Hematopoietic multipotent progenitor cell treated with erythropoietin and hydrocortisone succinate and interleukin-3 and kit ligand, for 15 days (in vitro differentiated cells): ENCODE measurements at places on chromosomes 12 and 14.

GRCh38 chr12:114194956-114195355 lies 211.0 kb downstream of the TBX5 start:
- DNase-seq: no peak

DNA sequence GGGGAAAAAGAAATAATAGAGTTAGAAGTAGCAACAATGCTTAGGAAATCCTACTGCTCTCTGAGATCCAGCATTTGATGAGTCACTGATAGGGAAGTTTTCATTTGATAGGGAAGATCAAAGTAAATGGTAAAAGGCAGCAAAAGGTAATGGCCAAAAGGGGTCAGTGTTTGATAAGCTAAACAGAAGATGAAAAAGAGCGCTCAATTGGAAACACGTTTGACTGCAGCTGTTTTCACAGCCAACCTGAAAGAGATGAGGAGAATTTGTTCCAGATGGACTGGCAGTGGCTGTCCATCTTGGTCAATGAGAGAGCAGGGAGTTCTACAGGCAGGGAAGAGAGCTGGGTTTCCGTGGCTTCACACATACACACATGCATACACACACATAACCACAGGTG lies 264.2 kb downstream of the TMEM132C start:
- no peak for DNase-seq

- DNase-seq: no peak
Measured at GRCh38 chr12:22313286-22313962, 21.1 kb downstream of the ST8SIA1 start.

DNA sequence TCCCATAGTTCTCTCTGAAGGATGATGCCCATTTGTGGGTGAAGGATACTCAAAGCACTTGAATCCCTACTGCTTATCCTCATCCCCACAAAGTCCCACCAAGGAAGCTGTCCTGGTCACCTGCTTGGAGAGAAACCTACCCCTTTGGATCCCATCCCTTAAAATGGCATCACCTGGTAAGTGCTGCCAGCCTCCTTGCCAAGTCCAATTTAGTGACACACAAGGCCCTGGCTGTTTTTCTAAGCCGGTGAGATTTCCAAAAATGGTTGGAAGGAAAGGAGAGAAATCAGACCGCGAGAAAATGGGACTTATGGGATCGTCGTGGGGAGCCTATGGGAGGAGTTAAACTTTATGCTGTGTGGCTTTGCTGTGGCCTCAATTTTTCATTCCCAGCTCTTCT lies 358.2 kb downstream of the FUT8 start:
- no peak for DNase-seq

- no peak for DNase-seq
Measured at GRCh38 chr12:4108803-4109345, 164.7 kb upstream of the CCND2 start.

GRCh38 chr12:113896194-113896593 lies 69.9 kb downstream of the RBM19 start:
- no peak for DNase-seq

DNA sequence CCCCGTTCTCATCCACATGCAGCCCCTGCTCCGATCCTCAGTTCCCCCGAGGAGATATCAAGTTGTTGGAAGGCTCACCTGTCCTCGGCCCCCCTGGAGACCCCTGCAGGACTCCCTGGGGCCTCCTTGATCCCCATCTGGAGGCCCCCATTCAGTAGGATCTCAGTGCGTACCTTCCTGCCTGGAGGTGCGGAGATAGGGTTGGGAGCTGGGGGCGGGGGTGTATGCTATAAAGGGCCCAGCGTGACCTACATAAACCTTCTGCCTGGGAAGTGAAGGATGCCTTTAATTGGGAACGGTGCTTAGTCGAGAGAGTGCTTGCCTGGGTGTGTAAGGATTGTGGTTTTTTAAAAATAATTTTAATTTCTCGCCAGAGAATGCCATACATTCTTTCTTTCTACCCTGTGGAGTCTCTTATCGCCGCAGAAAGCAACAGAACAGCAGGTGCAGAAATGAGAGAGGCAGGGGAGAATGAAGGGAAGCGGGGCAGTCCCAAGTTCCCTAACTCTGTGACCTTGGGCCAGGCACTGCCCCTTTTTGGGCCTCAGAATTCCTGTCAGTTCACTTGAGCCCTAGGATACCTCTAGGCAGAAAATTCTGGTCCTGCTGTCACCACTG lies 153.7 kb downstream of the TSPAN9 start:
- no peak for DNase-seq

- DNase-seq: no peak
Measured at GRCh38 chr12:131281016-131281415, 327.3 kb downstream of the ADGRD1 start.

- no peak for DNase-seq
Measured at GRCh38 chr12:51190820-51191219, 17.9 kb upstream of the TFCP2 start.

GRCh38 chr14:44112774-44113460 lies 394.2 kb downstream of the FSCB start:
- DNase-seq: no peak

DNA sequence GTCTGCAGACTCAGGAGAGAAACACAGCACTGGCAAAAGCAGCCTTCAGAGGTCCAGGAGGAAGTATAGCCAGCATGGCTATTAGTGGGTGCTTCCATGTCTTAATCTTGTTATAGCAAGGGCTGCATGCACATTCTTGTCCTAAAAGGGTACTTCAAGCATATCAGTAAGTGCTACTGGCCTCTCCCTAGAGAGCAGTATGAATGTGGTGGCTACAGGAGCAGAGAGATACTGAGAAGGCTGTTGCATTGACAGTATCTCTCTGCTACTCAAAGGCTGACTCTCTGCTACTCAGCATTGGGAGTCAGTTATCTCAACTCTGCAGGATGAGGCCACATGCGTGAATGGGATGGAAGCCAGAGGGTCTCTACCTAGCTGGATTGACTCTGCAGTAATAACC lies 2.0 kb downstream of the GARIN6 start:
- no peak for DNase-seq

- DNase-seq: peak; percentile 23
Measured at GRCh38 chr12:45732250-45732649, 2.7 kb downstream of the ARID2 start.

DNA sequence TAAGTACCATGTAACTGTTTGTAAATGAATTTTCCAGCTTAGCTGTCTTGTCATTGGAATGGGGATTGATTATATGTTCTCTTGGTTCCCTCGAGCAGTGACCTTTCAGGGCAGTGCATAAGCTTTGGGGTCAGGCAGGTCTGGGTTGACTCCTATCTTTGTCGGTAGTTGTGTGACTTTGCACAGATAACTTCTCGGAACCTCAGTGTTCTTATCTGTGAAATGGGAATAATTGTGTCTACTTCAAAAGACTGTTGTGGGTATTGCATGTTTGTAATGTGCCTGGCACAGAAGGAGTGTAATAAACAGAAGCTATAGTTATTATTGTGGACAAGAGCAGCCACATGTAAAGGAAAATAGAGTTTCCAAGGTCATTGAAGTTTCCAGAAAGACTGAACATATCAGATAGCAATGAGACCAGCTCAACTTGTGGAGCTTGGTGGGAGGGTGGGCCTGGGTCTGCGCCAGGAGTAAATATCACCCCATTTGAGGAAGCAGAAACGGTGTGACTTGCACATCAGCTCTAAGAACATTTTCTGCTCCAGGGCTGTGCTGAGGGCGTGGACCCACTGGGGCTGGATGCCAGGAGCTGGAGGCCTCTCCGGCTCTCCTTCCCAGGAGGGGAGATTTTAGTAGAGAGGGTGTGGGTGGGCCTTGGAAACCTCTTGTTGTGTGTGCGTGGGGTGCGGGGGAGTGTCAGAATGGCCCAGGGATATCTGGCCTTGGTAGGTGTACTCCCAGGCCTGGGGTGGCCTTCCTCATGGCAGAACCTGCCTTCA lies 19.7 kb downstream of the FOS start:
- DNase-seq: no peak

- DNase-seq: no peak
Measured at GRCh38 chr12:126519833-126520232, 1454.6 kb downstream of the AACS start.

DNA sequence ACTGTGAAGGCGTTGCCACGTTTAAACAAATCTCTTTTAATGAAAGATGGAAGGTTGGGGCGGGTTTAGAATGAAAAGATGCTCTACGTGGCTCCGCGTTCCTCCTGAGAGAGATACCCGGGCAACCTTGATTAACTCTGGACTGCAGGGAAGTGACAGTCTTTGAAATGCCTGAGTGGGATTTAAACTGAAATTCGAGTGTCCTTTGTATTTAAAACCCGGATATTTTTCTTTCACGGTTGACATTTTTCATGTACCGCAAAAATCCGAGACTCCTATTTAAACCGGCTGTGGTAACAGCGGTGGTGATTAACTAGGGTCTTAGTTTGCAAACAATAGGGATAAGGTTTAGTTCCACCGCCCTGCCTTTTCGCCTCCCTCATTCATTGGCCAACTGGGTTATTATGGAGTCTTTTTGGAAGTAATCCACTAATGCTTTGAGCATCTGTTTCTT lies 707 bp downstream of the G2E3 start:
- peak; percentile 17 for DNase-seq

DNA sequence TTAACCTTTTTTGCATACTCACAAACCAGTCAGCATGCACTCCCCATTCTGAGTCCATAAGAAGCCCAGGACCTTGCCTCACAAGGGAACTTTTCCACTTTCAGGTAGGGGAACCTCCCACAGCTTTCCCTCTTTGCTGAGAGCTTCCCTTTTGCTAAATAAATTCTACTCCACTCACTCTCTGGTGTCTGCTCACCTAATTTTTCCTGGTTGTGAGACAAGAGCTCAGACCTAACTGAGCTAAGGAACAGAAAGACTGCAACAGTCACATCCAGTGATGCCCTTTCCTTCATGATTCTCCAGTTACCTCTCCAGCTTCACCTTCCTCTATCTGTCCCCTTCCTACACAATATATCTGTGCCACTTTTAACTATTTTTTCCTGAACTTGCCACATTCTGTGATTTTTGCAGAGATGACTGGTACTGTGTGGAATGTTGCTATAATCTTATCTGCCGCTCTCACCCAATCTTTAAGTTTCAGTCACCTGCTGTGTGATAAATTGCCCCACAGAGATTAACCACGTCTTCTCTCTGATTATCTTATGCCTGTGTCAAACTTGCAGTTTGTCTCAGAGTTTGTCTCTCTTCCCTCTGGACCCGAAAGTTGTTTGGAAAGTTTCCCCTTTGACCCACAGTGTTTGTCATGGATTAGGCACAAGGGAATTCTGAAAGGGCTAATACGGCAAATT lies 737.1 kb upstream of the FLRT2 start:
- DNase-seq: no peak

DNA sequence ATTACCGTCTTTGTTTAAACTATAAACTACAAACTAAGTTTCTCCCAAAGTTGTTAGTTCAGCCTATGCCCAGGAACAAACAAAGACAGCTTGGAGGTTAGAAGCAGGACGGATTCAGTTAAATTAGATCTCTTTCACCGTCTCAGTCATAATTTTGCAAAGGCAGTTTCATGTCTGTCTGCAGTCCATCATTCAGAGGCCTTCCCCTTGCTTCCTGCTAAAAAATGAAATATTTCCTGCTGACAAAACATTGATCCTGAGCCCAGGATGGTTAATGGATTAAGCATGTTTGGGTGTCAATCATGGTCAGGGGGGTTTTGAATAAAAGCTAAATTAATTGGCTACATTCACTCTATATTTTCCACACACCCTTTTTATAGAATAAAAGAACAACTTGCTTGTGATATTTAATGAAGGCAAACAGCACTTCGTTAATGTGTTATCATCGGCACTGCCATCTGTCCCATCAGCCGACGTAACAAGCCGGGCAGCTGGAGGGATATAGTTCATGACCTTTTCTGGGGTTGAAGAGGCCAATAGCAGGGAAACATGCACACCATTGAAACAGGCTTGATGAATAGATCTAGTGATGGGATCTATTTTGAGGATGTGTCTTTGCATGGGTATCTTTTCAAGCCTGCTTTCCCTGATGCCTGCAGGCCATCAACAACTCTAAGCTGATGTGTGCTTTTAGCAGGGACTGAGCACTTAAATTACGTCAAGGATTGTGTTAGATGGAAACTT lies 521.3 kb upstream of the TMEM132C start:
- no peak for DNase-seq

DNA sequence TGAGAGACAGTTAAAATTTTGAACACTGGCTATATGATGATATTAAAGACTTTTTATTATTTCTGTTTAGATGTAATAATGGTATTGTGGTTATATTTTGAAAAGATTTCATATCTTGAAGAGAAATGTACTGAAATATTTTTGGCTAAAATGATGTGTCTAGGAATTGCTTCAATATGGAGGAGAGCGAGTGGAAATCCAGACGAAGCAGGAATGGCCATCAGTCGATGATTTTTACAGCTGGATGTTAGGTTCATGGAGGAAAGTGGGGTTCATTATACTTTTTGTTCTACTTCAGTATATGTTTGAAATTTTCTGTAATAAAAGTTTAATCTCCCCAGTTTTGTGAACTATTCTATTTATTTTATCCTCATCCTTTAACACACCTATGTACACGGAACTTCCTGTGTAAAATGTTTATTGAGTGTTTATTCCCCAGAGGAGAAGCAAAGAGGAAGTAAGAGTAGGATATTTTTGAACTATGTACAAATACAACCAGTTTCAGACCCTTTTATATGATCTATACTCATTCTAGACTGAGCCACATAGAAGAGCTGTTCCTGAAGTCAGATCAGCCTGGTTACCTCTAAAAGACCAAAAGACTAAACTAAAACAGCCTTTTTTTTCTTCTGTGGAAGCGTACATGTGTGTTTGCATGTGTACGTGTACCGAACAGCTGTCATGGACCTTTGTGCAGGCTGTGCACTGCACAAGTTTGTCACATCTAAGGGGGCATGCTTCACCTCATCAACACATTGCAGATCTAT lies 211.0 kb upstream of the NUDT4 start:
- DNase-seq: no peak

DNA sequence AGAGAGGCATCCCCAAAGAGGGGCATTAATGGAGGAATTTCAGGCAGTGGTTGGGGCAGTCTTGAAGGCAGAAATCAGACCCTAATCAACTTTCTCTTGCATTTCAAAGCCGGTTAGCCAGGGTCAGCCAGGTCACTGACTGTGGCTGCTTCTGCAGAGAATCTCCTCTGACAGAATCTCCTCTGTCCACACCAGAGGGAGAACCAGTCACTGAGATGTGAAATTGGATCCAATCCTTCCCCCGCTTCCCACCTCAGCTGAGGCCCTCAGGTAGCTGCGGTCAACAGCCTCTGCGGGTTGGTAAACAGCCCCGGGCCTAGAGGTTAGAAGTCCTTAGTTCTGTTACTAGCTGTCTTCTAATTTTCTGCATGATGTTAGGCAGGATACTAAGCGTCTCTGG lies 39.8 kb upstream of the NUAK1 start:
- DNase-seq: no peak

- no peak for DNase-seq
Measured at GRCh38 chr12:98352835-98353234, 162.6 kb upstream of the TMPO start.
